ENCODE measurements at places on chromosomes 2 and 18. TPM values are rescaled to one million over a fixed set of nuclear protein-coding genes. Genes with fewer than 3 reads are reported as not detected.
A peak's percentile ranks its signal among the peaks of the same experiment; 100 is the strongest.

DNA sequence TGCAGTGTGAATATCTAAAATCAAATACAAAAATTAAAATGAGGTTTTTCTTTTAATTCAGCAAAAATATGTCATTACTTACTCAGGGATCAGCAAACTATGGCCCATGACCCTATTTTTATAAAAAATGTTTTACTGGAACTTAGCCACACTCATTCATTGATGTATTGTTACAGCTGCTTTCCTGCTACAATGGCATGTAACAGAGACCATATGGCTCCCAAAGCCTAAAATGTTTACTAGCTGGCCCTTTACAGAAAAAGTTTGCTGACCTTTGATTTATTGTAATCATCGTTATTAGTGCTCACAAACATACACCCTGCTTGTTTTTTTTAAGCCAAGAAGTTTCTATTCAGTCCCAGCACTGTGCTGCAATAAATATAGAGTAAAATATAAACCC, 120.3 kb downstream of the PLA2R1 start:
- DNase-seq: no peak

- DNase-seq: no peak
Observed at GRCh38 chr18:39019989-39020388, 1454.4 kb upstream of the CELF4 start.

GRCh38 chr18:5175378-5175777, 21.7 kb downstream of the AKAIN1 start:
- DNase-seq: no peak

- no peak for DNase-seq
Observed at GRCh38 chr18:74652392-74652988, 54.8 kb downstream of the ZNF407 start.

DNA sequence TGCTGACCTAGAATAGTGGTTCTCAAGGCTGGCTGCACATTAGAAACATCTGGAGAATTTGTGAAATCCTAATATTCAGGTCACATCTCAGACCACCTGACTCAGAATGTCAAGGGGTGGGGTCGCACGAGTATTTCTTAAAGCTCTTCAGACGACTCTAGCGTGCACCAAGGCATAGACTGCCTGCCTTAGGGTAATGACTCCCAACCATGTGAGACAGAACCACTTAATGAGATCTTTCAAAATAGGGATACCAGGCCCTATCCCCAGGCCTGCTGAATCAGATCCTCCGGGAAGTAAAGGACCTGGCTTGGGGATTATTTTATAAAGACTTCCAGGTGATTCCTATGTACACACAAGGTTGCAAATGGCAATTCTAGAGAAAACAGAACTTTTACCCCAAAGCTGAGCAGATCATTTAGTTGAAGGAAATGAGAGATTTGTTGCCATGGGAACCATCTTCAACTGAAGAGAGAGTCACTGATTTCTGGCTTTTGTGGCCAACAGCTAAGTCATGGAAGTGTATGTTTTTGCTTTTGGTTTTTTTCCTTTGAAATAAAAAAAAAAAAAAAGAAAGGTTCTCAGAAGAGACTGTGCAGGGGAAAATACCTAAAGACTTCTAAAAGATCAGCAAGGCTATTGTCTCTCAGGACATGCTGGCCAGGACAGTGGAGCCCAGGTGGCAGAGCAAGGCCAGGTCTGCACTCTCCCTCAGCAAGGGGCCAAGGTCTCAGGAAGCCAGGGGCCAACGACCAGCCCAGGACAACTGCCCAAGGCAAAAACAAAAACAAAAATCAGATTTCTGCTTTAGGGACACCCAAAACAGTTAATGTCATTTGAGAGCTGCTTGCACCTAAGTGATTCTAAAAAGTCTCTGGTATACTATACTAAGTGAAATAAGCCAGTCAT, 15.3 kb upstream of the LOXHD1 start:
- no peak for DNase-seq

KRTCAP3 gene
- total RNA-seq: 1.0 TPM

DYNAP gene
- total RNA-seq: not detected

DNA sequence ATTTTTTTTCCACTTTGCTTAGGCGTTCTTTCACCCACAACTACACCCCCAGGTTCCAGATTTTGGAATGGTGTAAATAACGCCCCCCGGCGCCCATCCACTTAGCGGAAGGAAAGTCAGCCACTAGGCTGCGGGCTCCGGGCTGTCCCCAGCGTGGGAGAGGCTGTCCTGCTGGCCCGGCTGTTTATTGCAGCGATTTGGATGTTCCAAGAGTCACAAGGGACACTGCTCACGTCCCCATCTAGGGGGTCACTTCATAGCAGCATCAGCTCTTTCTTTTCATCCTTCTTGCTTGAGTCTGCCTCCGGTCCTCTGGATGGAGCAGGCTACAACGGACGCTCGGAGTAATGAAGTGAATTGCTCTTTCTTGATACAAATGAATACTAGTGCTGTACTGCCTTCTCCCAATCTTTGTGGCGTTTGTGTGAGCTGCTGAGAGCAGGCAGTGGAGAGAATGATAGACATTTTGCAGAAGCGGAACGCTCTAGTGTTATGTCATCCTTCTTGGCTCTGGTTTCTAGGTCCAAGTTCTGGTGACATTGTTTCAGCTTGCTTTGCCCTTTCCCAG, 50.7 kb upstream of the PAIP2B start:
- peak; percentile 37 for DNase-seq

DSG4 gene
- total RNA-seq: not detected

DNA sequence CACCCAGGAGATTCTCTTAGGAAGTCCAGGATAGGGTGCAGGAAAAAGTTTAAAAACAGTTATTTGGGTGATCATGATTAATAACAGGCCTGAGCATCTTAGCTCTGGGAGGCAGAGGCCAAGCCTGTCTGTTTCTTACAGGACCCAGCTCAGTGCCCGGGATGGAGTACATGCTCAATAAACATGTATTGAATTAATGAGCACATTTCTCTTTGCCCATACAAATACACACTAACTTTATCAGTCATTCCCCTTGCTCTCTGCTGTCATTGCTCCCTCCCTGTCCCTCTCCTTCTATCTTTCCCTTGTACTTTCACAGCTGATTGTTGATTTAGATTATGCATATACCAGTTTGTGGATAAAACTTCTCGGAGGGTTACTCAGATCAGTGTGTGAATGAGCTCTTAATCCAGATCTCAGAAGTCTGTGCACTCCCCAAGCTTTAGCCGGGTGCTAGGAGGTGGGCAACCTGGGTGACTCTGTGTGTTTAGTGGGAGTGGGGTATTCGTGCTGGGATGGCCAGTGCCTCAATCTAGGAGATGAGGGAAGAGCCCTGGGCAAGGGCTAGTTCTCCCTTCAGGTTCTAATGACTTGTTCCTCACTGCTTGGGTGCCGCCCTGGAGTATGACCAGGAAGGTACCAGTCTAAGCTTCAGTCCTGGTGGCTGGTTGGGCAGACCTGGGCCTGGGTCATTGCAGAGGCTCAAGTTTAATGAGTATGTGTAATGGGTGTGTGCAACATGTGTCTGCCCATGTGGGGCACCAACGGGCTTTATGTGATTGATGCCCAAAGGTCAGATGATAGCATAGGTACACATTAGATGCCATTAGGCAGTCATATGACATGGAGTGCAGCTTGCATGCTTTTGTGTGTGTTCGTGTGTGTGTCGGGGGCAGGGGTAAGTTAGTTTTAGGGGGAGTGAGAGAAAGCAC, 10.6 kb downstream of the EMX1 start:
- DNase-seq: no peak

- DNase-seq: no peak
Observed at GRCh38 chr2:27652790-27653189, 10.6 kb downstream of the SUPT7L start.

DNA sequence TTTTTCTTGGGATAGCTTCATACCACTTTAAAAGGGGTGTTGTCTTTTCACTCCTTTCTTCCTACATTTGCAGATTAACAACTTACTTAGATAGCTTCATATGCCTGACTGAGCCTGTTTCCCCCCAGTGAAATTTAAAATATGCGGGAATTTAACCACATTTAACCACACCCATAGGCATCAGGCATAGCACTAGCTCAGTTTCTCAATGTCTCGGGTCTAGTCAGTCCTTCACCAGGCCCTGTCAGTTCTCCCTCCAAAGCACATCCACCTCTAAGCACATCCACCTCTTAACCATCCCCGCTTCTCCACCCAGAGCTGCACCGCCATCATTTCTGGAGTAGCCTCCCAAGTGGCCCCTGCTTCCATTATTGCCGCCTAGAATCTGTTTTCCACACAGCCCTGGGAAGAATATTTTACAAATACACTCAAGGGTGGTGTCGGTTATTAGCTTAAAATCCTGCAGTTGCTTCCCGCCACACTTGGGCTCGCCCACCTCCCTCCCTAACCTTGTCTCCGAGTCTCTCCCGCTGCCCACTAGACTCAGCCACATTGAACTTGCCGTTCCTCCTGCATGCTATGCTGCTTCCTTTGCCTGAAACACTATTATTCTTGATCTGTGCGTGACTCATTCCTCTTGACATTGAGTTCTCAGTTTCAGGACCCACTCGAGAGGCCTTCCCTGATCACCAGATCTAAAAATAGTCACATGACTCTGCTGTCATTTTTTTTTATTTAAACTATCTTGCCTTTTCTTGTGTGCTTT, 68.3 kb downstream of the SPTBN1 start:
- no peak for DNase-seq

CNGA3 gene
- total RNA-seq: not detected

GRCh38 chr2:57343391-57344006, 703.1 kb upstream of the VRK2 start:
- no peak for DNase-seq

DNA sequence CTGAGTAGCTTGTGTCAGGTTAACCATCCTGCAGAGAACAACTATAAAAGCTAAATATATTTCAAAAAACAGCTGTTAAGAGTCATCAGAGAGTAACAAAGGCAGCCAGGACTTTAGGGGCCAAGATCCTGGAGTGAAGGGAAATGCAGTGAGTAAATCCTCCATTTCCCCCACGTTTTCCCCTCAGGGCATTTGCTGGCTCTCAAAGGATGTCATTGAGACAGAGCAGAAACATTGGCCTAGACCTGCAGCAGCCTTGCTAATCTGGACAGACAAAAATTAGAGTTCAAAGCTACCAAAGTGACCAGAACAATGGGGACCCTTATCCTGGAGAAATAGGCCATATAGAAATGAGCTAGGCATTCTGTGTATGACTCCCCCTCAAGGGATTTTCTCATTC, 21.1 kb upstream of the KLHL29 start:
- DNase-seq: no peak

DNA sequence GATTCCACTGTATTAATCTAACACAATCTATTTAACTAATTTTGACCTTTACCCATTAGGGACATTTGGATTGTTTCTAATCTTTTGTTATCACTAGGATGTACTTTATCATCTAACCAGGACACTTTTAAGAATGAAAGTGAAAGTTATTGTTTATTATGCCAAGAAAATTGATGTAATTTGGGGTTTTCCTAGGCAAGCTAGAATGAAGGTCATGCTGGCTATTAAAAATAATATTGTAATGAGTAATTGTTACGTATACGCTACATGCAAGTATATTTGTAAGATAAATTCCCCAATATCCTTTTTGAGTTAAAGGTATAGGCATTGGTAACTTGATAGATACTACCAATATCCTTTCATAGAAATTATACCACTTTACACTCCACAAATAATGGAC, 74.6 kb downstream of the COL5A2 start:
- DNase-seq: no peak

DNA sequence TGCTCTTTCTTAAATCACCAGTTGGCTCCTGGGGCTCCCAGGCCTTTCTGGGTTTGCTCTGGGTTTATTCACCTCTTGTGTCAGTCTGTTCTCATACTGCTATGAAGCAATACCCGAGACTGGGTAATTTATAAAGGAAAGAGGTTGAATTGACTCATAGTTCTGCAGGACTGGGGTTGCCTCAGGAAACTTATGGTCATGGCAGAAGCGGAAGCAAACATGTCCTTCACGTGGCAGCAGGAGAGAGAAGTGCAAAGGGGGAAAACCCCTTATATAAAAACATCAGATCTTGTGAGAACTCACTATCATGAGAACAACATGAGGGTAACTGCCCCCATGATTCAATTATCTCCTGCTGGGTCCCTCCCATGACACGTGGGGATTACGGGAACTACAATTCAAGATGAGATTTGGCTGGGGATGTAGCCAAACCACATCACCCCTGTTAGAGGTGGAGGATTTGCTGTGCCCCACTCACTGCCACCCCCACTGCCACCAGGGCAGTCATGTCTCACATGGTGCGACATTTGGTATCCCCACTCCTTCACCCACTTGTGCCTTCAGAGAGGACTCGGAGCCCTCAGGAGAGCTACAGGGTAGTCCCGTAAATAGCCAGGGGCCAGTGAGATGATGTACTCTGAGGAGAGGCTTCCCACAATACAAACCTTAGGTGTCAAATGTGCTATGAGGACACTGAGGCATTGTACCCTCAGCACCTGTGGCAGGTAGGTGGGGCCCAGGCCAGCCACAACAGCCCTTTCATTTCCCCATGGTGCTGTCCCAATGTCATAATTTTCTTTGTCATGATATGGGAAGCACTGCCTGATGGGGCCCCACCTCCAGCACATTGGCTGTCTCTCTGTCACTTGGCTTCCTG, 35.7 kb downstream of the CDC42EP3 start:
- DNase-seq: no peak

DNA sequence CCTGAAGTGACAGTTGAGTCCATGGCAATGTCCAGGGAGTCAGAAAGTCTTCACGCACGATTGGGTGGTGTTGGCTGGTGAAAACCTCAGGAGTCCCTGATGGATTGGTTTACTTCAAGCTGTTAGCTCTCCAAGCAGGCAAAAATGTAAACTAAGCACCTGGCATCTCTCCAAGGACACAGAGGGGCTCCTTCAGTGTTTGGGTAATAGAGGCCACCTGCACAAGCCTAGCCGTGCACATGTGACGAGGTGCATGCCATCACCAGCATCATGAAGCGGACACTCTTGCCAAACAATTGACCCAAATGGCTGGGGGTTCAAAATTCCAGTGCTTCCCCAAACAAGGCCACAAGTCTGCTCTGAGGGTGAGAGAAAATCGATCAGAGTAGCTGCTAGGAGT, 104.7 kb upstream of the CD302 start:
- DNase-seq: no peak

LIMS3 gene
- total RNA-seq: 4.6 TPM

- DNase-seq: no peak
Observed at GRCh38 chr2:31962757-31963361, 47.9 kb downstream of the MEMO1 start.

GRCh38 chr2:218577482-218578220, 9.0 kb downstream of the CNOT9 start:
- no peak for DNase-seq

- peak; percentile 93 for DNase-seq
Observed at GRCh38 chr2:173048897-173049661, 26.6 kb upstream of the MAP3K20 start.

DNA sequence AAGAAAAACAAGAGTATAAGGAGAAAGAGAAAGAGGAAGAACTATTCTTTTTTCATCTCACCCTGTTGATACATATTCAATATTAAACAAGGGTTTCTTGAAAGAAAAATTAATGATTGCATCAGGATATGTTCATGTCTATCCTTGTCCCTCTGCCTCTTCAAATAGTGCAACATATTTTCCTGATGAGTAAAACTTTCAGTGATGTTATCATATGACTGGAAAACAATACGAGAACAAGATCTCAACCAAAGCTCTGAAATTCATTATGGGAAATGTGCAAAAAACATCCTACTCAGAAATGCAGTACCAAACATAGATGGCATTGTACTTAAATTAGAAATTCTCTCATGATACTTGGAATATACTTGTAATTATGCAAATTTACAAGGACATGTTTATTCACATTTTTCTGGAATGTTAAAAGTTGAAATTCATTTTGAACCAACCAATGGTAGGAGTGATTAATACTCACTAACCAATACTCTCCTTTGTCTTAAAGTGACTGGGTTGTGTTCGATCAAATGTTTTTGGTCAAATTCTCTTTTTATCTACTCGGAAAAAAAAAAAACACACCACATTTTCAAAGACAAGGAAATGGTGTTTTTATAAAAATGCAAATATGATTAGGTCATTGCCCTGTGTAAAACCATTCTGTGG, 148.9 kb upstream of the GULP1 start:
- DNase-seq: peak; percentile 56

All from NCI-H460 (cell line).